Mesenchymal stem cell (in vitro differentiated cells and primary cell): ENCODE measurements at places on chromosomes 7 and 10.

GRCh38 chr10:78964952-78965633 lies 103.7 kb upstream of the ZMIZ1 start:
- peak overlapping the region; percentile 64 for H3K27ac ChIP-seq
- peaks cover 64% of the 10 kb centered on the region for H3K4me1 ChIP-seq
- peaks cover 4% of the 10 kb centered on the region for H3K27me3 ChIP-seq
- H3K4me3 ChIP-seq, result no peak overlapping the region

- H3K27me3 ChIP-seq, result peaks cover 82% of the 10 kb centered on the region
- no peak overlapping the region for H3K27ac ChIP-seq
- peaks cover 45% of the 10 kb centered on the region for H3K4me1 ChIP-seq
- H3K36me3 ChIP-seq, result no peaks in the 10 kb centered on the region
- no peak for DNase-seq
Observed at GRCh38 chr7:157008206-157009169, 2.0 kb downstream of the MNX1 start.

- peaks cover 17% of the 10 kb centered on the region for H3K36me3 ChIP-seq
- H3K27ac ChIP-seq, result peak overlapping the region; percentile 99
- DNase-seq, result no peak
- H3K4me3 ChIP-seq, result peak overlapping the region; percentile 80
- H3K27me3 ChIP-seq, result no peaks in the 10 kb centered on the region
Observed at GRCh38 chr10:100996678-100997359, 2.8 kb upstream of the LZTS2 start.

DNA sequence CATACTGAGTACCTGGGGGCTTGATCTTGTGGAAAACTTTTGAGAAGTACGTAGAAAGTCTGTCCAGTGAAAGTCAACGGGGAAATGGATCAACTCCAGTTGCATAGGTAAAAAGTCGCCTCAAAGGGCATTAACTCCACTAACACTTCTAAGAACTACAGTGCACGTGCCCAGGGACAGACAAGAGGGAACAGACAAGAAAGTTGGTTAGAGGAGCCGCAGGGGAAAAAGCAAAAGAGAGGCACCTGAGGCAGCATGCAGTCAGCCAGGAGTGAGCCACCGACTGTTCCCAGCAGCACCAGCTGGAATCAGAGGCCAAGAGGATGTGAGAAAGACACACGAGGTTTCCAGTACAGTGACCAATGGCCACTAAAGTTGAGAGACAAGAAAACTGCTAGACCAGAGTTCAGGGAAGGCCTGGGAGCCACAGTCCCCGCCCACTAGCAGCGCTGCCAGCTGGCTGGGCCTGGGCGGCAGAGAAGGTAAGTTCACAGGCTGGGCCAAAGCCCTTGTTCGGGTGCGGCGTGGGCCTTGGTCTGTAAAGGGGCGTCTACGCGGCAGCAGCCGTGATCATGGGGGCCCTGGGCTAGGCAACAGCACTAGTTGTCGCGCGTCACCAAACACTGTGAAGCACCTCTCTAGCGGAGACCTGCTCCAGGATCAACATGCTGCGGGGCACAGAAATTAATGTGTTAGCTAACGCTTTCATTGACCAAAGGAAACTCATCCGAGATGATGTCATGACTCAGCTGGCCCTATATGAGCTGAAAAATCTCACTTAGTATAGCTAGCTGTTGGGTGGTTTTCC lies 14.0 kb downstream of the ITGB1 start:
- H3K36me3 ChIP-seq, result peaks cover 26% of the 10 kb centered on the region
- DNase-seq, result no peak
- H3K27ac ChIP-seq, result peak overlapping the region; percentile 21
- peaks cover 20% of the 10 kb centered on the region for H3K4me1 ChIP-seq

DNA sequence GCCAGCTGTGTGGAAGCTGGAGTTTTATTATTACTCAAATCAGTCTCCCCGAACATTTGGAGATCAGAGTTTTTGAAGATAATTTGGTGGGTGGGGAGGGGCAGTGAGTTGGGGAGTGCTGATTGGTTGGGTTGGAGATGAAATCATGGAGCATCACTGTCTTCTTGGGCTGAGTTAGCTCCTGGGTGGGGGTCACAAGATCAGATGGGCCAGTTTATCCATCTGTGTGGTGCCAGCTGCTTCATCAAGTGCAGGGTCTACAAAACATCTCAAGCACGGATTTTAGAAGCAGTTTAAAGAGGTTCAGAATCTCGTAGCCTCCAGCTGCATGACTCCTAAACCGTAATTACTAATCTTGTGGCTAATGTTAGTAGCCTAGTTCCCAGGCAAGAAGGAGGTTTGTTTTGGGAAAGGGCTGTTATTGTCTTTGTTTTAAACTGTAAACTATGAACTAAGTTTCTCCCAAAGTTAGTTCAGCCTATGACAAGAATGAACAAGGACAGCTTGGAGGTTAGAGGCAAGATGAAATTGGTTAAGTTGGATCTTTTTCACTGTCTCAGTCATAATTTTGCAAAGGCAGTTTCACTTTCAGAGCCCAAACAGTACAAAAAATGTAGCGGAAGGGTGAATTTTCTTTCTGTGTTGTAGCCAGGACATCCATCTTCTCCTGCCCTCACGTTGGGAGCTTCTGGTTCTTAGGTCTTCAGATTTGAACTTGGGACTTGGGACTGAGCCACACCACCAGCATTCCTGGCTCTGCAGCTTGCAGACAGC lies 43.1 kb downstream of the KLF6 start:
- DNase-seq, result no peak
- no peak overlapping the region for H3K27ac ChIP-seq
- peaks cover 1% of the 10 kb centered on the region for H3K4me1 ChIP-seq
- H3K36me3 ChIP-seq, result no peaks in the 10 kb centered on the region
- H3K27me3 ChIP-seq, result no peaks in the 10 kb centered on the region
- no peak overlapping the region for H3K4me3 ChIP-seq

DNA sequence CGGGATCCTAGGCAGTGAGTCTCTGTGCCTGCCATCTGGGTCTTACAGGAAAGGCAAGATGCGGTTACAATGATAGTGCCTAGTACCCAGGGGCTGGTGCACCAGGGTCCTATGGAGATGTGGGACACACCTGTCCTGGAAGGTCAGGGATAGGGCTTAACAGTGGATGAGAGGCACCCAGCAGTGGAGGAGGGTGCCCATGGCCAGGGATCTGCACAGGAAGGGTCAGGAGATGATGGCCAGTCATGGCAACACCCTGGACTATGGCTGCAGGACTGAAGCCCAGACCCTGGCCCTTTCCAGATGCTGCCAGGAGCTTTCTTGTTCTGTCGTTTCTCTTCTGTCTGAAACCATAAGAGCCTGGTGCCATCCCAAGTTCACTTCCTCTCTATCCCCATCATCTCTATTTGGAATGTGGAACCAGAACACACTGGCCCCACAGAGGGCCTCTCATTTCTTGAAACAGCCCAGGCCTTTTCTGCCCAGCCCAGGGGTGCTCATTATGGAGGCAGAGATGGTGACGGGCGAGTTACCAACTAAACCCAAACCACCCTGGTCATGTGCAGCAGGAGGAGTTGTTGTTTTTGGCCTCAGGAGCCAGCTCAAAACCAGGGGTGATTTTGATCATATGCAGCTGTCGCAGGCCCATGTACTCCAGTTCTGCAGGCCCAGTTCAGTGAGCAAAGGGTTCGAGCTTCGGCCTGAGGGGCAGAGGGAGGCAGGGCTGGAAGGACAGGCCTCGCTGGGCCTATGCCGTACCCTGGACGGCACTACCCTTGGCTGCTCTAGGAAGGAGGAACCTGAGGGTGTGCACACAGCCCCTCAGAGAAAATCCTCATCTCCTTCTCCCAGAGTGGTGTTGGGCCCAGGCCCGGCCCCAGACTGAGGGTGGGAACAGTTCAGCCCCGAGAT lies 52.6 kb upstream of the GDF10 start:
- peaks cover 47% of the 10 kb centered on the region for H3K27me3 ChIP-seq
- no peak overlapping the region for H3K4me3 ChIP-seq
- no peak for DNase-seq
- H3K36me3 ChIP-seq, result no peaks in the 10 kb centered on the region
- no peak overlapping the region for H3K27ac ChIP-seq
- H3K4me1 ChIP-seq, result no peaks in the 10 kb centered on the region

DNA sequence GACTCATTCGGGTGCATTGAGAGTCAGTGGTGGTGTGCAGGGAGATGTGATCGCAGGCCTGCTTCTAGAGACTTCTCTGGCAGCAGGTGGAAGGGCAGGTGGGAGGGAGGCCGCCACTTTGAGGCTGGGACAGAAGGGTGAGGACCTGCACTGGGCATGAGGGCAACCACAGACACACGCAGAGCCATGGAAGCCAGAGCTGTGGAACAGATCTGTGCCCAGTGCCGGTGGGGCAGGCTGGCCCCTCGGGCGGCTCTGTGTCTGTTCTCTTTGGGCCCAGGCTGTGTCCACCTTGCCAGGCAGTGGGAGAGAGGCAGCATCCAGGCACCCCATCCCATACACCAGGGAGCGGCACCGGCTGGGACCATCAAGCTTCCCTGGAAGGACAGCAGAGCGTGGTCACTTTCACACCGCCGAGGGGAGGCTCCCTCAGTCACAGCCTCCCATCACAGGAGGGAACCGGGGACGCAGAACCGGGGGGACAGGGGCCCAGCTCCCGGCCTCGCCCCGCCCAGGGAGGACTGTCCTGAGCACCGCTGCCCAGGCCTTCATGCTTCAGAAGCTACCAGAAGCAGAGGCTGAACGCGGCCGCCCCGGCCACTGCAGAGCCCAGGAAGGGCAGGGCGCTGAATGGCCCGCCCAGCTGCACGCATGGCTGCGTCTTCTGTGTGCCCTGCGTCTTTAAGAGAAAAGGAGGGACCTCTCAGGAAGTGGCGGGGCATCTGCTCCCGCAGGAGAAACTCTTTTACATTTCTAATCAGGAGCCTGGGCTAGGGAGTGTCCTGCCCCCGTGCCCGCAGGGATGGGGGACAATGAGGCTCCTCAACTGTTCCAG lies 32.1 kb downstream of the EN2 start:
- no peak overlapping the region for H3K27ac ChIP-seq
- DNase-seq, result no peak
- H3K27me3 ChIP-seq, result peaks cover 54% of the 10 kb centered on the region
- H3K4me1 ChIP-seq, result peaks cover 13% of the 10 kb centered on the region
- H3K4me3 ChIP-seq, result no peak overlapping the region

DNA sequence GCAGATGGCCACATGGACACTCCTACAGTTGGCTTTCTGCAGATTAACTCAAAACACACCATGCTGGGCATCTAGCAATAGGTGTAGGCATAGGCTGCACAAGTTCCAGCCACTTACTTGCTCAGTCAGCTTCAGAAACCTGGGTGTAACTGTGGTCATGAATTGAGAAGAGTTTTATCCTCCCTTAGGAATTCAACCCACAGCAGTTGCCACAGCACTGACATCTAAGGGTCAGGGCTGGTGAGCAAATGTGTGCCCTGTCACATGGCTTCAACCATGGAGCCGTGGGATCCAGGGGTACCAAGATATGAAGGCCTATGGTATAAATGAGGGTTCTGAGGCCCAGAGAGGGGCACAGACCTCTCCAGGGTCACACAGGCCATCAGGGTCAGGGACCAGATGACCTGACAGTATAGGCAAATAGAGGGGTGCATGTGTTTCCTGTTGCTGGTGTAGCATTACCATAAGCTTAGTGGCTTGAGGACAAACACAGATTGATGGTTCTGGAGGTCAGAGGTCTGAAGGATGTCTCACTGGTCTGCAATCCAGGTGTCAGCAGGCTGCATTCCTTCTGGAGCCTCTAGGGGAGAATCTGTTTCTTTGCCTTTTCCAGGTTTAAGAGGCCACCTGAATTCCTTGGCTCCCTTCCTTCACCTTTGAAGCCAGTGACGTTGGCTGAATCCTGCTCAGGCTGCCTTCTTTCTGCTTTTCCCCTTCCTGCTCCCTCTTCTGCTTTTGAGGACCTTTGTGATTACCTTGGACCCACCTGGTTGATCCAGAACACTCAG lies 24.1 kb downstream of the MINDY4 start:
- peak overlapping the region; percentile 99 for H3K27ac ChIP-seq
- DNase-seq, result no peak
- peaks cover 58% of the 10 kb centered on the region for H3K4me1 ChIP-seq
- H3K36me3 ChIP-seq, result peaks cover 11% of the 10 kb centered on the region

GRCh38 chr10:78266741-78267469 lies 233.2 kb downstream of the RPS24 start:
- peaks cover 10% of the 10 kb centered on the region for H3K4me1 ChIP-seq
- no peaks in the 10 kb centered on the region for H3K36me3 ChIP-seq
- peak overlapping the region; percentile 11 for H3K4me3 ChIP-seq
- peak; percentile 90 for DNase-seq
- H3K27ac ChIP-seq, result no peak overlapping the region

DNA sequence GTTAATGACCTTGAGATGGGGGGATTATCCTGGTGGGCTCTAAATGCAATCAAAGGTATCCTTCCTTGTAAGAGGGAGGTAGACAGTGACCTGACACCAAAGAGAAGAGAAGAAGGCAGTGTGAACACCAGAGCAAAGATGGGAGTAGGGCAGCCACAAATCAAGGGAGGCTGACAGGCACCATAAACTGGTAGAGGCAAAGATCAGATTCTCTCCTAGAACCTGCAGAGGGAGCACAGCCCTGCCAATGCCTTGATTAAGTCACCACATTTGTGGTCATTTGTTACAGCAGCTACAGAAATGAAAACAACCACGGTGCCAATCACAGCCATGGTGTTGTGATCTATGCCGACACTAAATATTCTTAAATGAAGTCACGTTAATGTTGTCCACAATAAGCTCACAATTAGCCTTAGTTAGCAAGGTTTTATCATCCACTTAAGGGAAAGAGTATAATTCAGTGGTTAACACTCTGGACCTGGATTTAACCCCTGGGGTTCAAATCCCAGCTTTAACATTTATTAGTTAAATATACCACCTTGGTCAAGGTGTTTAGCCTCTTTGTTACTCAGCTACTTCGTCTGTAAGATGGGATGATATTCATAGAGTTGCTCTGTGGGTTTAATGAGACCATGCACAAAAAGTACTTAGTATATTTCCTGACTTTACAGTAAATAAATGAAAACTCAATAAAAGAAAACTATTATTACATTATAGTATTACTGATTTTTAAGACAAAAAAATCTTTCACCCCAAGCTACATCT lies 70.8 kb downstream of the SGMS1 start:
- H3K27ac ChIP-seq, result no peak overlapping the region
- H3K36me3 ChIP-seq, result no peaks in the 10 kb centered on the region
- H3K4me1 ChIP-seq, result no peaks in the 10 kb centered on the region
- H3K27me3 ChIP-seq, result no peaks in the 10 kb centered on the region
- H3K4me3 ChIP-seq, result no peak overlapping the region

- DNase-seq, result peak; percentile 52
- H3K4me1 ChIP-seq, result no peaks in the 10 kb centered on the region
- H3K27me3 ChIP-seq, result no peaks in the 10 kb centered on the region
- no peak overlapping the region for H3K27ac ChIP-seq
Observed at GRCh38 chr7:18345641-18346234, 149.8 kb upstream of the HDAC9 start.

DNA sequence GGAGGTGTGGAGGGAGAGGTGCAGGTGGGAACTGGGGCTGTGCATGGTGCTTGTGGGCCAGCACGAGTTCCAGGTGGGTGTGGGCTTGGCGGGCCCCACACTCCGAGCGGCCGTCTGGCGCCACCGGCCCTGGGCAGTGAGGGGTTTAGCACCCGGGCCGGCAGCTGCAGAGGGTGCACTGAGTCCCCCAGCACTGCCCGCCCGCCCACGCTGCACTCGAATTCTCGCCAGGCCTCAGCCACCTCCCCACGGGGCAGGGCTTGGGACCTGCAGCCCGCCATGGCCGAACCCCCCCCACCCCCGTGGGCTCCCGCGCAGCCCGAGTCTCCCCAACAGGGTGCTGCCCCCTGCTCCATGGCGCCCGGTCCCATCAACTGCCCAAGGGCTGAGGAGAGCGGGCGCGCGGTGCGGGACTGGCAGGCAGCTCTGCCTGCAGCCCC lies 810.2 kb downstream of the PCDH15 start:
- no peaks in the 10 kb centered on the region for H3K27me3 ChIP-seq
- no peaks in the 10 kb centered on the region for H3K36me3 ChIP-seq
- H3K4me3 ChIP-seq, result no peak overlapping the region
- no peak for DNase-seq
- H3K4me1 ChIP-seq, result no peaks in the 10 kb centered on the region

- no peak overlapping the region for H3K4me3 ChIP-seq
- DNase-seq, result peak; percentile 6
- no peaks in the 10 kb centered on the region for H3K36me3 ChIP-seq
- no peaks in the 10 kb centered on the region for H3K27me3 ChIP-seq
- H3K4me1 ChIP-seq, result no peaks in the 10 kb centered on the region
Observed at GRCh38 chr7:19209166-19209696, 64.0 kb upstream of the FERD3L start.
